Lower leg skin (tissue), 4 donors: ENCODE measurements at places on chromosomes 11 and 22. TPM values are rescaled to one million over a fixed set of nuclear protein-coding genes. Genes with fewer than 3 reads are reported as not detected.

- DNase-seq = no peak
Measured at GRCh38 chr11:72712841-72713240, 38.6 kb upstream of the PDE2A start.

GRCh38 chr22:42296381-42296853, 26.0 kb upstream of the TCF20 start:
- no peak for DNase-seq

GRCh38 chr22:17102297-17102667, 17.5 kb downstream of the IL17RA start:
- no peak for DNase-seq

GRCh38 chr11:71286701-71287643, 34.6 kb upstream of the SHANK2 start:
- DNase-seq = peak; percentile 89

GRCh38 chr11:34235591-34236071, 122.2 kb downstream of the ABTB2 start:
- no peak for DNase-seq

OTOG gene
- total RNA-seq = not detected

- no peak for DNase-seq
Measured at GRCh38 chr11:109845437-109845836, 247.8 kb upstream of the ZC3H12C start.

ADSL gene
- total RNA-seq = 26.7 TPM

ANGPTL5 gene
- 5.8 TPM for total RNA-seq

SCGB1D2 gene
- total RNA-seq = 1,012 TPM

- no peak for DNase-seq
Measured at GRCh38 chr11:115716601-115717529, 212.7 kb upstream of the CADM1 start.

DNA sequence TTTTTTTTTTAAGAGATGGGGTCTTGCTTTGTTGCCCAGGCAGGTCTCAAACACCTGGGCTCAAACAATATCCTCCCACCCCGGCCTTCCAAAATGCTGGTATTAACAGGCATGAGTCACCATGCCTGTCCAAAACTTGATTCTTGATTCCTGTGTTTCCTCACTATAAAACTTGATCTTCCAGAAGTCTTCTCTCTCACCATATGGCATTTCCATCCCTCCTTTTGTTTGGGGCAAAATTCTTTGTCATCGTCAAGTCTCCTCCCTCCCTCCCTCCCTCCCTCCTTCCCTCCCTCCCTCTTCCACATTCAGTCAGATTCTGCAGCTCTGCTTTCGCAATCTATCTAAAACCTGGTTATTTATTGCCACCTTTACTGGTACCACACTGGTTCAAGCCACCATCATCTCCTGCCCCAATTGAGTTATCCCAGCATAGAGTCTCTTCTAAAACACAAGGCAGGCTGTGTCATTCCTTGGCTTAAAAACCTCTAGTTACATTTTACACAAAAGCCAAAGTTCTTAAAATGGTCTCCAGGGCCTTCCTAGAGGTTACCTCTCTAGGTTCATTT, 65.0 kb upstream of the HORMAD2 start:
- DNase-seq = no peak

GRCh38 chr11:67006029-67006884, 16.7 kb upstream of the SYT12 start:
- DNase-seq = no peak
